ENCODE measurements at places on chromosomes 3 and 15.

DNA sequence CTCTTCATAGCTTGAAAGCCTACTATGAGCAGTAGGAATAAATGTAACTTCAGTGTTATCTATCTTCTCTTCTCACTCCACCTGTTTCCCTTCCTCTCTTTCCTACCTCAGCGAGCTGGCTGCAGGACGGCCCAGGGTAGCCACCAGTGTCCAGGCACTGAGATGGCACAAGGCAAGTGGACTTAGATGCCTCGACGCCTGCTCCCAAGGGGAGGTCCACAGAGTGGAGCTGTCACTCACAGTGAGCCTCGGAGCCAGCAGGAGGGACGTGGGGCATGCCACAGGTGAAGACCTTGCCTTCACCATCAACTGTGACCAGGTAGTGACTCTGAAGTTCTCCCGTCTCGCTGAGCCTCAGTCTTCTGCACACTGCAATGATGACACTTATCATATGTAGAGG is 88.2 kb downstream of the PCSK6 start:
- DNase-seq, result no peak

DNA sequence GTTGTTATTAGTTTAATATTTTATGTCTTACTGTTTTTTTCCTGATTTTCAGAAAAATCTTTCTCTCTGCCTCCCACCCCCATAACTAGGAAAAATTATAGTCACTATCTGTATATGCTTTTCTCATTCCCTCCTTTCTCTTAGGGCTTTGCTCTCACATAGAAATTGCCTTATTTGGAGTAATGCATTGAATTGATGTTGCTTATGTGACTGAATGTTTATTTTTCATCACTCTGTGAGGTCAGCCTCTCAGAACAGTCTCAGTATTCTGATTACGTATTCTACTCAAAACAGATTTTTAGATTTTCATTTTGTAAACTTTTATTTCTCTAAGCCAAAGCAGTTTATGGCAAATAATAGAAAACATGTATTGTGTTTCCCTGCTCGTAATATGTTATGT is 121.0 kb downstream of the SLMAP start:
- DNase-seq, result no peak

DNA sequence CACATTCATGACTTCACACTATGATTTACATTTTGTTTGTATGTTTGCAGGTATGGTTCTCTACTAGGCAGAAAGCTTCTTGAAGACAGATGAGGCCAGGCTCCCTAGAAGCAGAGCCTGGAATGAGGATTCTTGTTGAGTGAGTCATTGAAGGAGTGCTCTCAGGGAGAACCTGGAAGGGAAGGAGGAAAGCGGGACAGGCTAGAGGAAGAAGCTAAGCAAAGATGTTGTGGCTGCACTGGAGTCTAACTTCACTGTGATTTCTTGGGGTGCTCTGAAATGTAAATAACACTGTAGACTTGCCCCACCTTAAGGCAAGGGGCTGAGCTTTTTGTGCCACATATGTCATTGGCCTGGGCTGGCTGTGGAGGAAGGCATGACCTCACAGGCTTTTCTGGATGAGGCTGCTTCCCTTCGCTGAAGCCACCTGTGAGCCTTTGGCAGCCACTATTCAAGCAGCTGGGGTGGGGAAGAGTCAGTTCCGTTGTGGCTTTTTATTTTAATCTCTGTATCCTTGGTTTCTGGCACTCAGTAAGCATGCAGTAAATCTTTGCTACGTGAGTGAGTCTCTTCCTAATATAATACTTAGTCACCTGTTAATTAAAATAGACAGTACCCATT is 307.3 kb downstream of the SV2B start:
- DNase-seq, result no peak

GRCh38 chr3:16741890-16742289 is 136.7 kb upstream of the DAZL start:
- no peak for DNase-seq

- no peak for DNase-seq
Measured at GRCh38 chr3:112101916-112102315, 15.7 kb downstream of the C3orf52 start.

DNA sequence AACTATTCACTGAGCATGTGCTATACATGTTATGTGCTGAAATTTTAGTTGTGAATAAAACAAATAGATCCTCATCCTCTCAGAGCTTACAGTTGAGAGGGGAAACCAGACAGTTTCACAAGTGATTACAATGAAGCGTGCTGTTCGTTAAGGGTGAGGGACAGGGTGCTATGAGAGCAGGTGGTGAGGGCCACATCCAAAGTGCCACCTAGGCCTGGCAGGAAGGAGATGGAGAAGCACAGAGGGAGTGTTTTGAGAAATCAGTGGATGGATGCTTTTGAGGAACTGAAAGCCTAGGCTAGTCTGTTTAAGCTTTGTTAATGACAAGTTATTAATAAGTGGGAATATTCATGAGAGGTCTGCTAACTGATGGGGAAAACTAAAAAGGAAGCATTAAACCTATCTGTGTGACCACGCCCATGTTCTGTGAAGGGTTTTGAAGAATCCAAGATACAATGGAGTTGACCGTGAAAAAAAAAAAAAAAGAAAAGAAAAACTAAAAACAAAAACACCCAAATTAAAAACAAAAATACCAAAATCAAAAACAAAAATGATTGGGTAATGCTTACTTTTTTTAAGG is 7.3 kb downstream of the MCTP2 start:
- DNase-seq, result no peak

All from effector memory CD4-positive, alpha-beta T cell (primary cell).